Stimulated activated CD8-positive, alpha-beta memory T cell treated with anti-CD3 and anti-CD28 coated beads, Interleukin-4, amount 100 ng/mL, for 1 hour (primary cell): ENCODE measurements at places on chromosomes 12 and 14.

DNA sequence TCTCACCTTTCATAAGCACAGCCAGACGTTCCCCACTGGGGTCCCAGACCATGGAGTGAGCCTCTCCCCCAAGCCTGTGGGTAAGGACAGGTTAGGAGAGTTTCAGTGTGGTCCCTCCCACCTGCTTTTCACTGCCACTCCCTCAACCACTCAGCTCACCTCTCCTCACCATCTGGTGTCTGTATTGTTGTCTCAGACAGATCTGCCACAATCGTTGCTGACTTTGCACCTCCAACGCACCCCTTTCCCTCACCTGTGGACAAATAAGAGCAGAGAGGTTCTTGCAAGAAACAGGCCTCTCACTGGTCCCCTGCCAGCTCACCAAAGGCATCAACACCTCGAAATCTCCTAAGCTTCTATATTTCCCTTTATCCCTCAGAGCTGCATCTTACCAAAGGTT lies 8.8 kb downstream of the MYG1 start:
- no peak for DNase-seq

GRCh38 chr14:36661506-36662257 lies at the start of gene PAX9:
PAX9 (plus strand) TSS chr14:36661860; CDS start chr14:36662090, 230 bp downstream.
- no peak for DNase-seq

DNA sequence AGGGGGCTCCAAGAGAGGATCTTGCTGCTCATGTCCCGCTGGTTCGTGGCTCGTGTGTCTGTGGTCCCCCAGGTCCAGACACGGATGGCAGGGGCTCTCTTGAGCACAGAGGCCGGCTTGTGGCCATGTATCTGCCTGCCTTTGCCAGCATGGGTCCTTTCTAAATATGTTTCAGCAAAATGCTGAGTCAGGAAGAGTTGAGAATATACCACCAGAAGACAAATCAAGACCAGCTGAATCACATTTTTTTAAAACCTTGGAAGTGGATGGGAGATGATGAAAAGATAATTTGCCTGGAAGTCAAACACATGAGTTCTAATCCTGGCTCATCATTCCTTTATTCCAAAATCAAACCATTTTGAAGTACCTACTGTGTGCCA lies 58.0 kb downstream of the NUAK1 start:
- DNase-seq = no peak

- no peak for DNase-seq
These were observed 172.8 kb downstream of the ETV6 start for GRCh38 chr12:11822081-11822834.

DNA sequence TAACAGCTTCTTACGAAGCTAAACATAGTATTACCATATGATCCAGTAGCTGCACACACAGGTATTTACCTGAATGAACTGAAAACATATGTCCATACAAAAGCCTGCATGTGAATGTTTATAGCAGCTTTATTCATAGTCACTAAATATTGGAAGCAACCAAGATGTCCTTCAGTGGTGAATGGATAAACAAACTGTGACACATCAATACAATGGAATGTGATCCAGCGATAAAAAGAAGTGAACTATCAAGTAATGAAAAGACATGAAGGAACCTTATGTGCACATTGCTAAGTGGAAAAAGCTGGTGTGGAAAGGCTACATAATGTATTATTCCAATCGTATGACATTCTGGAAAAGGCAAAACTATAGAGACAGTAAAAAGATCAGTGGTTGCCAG lies 38.1 kb upstream of the JDP2 start:
- no peak for DNase-seq

DNA sequence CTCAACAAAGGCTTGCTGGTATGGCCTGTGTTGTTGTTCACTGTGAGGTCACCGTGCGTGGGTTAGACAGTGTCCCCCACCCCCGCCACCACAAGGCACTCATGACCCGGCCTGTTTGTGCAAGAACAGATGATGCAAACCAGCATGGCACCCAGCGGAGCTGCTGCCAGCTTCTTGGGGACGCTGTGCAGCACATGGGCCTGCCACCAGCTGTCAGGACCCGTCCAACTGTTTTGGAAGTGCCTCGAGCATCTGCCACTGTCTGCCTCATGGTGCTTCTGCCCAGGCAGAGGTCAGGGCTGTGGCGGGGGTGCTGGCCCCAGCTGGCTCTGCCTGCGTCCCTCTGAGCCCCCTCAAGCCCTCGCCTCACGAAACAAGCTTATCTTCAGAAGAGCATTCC lies 1.5 kb downstream of the ASB2 start:
- no peak for DNase-seq

- DNase-seq = no peak
These were observed 149.0 kb downstream of the EFCAB11 start for GRCh38 chr14:89805501-89805900.

- DNase-seq = no peak
These were observed 3.3 kb downstream of the WASHC4 start for GRCh38 chr12:105110851-105111250.

- DNase-seq = no peak
These were observed 13.2 kb downstream of the SLC2A14 start for GRCh38 chr12:7859552-7859951.

GRCh38 chr12:11653215-11653753 lies 3.8 kb downstream of the ETV6 start:
- DNase-seq = no peak

GRCh38 chr12:30692470-30692869 lies 3.2 kb downstream of the IPO8 start:
- no peak for DNase-seq

- DNase-seq = no peak
These were observed 7.4 kb downstream of the SMAGP start for GRCh38 chr12:51262758-51263177.

DNA sequence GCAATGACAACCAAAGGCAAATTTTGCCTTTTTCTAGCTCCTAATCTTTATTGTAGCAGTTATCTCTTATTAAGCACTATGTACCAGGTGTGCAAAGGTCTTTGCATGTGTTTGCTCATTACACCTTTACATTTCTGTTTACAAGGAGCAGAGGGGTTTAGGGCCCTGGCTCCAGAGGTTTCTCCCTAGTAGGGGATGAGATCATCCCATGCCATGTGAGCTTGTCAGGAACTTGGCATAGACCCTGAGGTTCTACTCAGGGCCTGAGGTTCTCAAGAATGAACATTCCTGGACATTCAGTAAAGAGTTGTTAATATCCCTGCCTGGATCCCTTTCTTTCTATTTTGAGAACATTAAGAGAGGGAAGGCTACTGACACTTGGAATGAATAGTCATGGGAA lies 292.0 kb downstream of the RPAP3 start:
- DNase-seq = no peak

DNA sequence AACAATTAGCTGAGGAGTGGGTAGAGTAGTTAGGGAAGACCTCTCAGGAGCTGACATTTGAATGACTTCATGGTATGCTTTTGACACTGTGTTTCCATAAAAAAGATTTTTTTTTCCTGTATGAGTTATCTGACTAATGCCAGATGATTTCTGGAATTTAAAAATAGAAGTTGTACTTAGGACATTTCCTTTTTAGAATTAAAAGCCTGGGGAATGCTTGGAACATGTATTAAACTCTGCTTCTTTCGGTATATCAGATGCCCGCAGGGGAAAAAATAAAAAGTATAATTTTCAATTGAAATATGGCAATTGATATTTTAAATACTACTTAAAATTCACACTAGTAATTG lies 41.1 kb downstream of the BRMS1L start:
- no peak for DNase-seq

DNA sequence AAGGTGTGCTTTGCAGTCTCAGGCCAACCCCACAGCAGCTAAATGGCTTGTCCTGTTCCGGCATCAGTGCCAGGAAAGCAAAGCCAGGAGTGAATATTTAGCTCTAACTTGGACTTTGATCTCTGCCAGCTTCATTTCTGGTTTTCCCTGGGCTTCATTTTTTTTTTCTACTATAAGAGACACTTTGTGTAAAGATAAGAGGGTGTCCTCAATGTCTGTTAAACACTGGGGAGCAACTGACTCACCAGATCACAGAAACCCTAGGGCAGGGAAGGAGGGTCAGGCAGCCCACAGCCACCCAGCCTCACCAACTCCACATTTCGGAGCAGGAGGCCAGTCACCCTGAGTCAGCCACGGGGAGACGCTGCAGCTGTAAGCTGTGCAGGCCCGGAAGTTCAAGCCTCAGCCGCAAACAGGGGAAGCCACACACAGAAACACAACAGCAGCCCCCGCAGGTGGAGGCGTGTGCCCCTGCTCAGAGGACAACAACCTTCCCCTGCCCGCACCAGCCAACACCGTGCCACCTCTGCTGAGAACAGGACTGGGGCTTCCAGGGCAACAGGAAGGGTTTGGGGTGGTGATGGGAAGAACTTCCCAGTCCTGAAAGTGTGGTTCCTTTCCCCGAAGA lies 6.3 kb downstream of the TNFRSF1A start:
- peak; percentile 76 for DNase-seq

DNA sequence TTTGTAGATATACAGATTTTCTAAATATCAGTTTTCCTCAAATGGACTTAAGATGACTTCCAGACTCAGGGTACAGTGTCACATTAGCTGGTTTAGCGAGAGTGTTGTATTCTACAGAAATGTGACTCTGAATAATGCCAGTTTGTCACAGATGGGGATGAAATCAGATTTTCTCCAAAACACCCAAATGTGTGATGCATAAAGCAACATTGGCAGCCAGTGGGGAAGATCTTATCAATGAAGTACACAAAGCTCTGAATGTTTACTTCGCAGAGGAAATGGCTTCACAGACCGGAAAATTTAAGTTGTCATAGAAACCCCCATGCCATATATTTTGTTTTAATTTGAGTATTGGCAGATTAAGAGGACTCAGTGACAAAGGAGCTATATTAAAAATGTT lies 29.9 kb downstream of the ANO4 start:
- no peak for DNase-seq
